ENCODE measurements at places on chromosomes 3 and 15.

GRCh38 chr3:107239703-107240102 is 137.5 kb upstream of the CCDC54 start:
- DNase-seq, result no peak

DNA sequence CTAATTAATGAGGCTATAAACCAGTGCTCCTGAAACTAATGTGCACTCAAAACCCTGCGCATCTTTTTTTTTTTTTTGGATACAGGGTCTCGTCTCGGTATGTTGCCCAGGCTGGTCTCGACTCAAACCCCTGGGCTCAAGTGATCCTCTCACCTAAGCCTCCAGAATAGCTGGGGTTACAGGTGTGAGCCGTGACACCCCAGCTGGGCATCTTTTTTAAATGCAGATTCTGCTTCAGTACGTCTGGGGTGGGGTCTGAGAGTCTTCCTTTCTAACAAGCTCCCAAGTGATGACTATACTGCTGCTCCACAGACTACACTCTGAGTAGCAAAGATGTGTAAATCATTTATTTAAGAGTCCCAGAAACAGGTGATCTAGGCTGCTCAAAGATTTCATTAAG is 73.0 kb downstream of the BFSP2 start:
- no peak for DNase-seq

DNA sequence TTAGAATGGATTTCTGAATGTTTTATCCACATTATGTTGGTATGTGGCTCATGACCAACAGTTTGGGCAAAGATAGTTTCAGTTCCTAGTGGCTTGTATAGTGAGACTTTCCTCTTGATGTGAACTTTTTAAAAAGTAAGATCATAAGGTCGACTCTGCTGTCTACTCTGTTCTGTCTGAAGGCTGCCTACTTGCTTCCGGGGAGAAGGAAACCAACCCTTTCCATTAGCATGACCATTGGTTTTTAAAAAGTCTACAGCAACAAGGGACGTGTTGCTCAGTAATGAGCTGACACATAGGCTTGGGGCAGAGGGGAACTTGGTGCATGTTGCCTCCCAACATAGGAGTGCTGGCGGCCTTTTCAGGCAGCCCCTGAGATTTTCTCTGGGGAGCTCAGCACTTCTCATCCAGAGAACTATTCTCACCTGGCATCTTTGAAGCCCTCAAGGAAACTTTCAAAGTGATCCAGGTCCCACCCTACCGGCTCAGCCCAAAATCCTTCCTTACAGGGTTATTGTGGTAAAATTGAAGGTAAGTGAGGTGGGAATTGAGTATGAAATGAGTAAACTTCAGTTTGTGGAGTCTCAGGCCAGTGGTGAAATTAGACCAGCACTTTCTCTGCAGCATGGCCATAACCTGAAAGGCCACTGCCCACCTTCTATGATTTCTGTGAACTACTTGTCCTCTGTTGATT is 30.6 kb downstream of the PSMD6 start:
- no peak for DNase-seq

DNA sequence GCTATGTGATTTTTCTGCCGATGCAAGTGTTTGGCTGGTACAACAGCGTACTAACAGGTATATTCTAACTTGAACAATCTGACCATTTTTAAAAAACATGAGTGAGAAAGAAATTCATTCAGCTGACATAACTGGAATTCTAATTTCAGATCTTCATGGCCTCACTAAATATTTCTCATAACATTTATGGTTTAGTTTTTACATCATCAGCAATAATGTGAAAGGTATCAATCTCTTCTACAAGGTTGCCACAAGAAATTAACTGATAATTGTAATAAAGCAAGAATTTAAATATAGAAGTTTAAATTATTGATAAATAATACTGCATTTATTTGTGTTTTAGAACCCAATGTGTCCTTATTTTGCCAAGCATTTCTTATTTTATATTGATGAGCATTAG is 5.2 kb upstream of the C3orf80 start:
- no peak for DNase-seq

DNA sequence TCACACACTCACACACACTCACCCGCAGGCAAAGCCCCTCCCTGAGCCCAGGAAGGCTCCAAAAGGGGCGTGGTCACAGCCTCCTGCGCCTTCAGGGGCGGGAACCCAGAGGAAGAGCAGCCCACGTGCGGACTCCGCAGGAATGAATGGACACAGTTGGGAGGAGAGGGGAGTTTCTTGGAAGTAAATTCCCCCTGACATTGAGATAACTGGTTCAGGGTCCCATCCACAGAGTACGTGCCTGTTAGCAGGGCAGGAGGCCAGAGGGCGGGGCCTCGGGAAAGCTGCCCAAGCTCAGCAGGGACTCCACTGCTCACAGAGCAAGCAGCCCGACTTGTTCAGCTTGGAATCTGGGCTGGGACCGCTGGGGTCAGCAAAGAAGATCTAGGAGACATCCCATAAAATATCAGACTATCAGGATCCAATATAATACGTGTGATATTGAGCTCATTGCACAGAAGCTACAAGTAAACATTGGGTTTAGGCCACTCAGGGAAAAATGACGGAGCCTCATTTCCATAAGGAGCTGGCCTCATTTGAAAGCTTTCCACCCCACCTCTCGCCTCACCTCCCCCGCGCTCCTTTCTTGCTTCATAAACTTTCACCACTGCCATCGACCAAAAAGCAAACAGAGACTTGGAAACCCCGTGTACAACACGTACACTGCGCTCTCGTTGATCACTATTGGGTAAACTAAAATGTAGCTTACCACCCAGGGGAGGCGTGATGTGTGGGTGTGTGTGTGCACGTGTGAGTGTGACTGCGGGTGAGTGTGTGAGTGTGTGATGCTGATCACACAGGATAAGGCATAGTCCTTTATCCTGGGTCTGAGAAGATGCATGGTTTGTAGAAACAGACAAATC is 36.0 kb downstream of the TM2D3 start:
- no peak for DNase-seq
